ENCODE measurements at places on chromosomes 2 and 18.

- no peak for DNase-seq
Observed at GRCh38 chr2:177603181-177603580, 210.6 kb downstream of the AGPS start.

DNA sequence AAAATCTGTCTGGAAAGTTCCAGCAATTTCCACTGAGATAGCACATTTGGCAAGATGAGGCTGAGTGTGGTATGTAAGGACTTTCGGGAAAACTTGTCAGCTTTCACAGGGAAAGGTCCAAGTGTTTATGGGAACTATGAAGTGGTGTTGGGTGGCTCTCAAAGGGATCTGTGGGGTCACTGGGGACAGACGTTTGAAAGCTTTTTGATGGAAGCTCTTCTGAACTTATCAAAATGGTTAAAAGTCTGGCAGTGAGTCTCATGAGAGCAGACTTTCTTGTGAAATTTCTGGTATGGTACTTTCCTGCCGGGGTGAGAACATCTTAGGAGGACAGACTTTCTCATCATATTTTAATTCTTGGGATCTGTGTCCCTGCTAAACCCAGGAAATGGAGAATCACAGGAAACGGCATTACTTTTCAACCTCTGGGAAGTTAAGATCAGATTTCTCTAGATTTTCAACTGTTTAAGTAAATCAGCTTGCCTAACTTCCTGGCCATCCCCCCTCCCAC, 546.3 kb upstream of the ZEB2 start:
- DNase-seq, result no peak

DNA sequence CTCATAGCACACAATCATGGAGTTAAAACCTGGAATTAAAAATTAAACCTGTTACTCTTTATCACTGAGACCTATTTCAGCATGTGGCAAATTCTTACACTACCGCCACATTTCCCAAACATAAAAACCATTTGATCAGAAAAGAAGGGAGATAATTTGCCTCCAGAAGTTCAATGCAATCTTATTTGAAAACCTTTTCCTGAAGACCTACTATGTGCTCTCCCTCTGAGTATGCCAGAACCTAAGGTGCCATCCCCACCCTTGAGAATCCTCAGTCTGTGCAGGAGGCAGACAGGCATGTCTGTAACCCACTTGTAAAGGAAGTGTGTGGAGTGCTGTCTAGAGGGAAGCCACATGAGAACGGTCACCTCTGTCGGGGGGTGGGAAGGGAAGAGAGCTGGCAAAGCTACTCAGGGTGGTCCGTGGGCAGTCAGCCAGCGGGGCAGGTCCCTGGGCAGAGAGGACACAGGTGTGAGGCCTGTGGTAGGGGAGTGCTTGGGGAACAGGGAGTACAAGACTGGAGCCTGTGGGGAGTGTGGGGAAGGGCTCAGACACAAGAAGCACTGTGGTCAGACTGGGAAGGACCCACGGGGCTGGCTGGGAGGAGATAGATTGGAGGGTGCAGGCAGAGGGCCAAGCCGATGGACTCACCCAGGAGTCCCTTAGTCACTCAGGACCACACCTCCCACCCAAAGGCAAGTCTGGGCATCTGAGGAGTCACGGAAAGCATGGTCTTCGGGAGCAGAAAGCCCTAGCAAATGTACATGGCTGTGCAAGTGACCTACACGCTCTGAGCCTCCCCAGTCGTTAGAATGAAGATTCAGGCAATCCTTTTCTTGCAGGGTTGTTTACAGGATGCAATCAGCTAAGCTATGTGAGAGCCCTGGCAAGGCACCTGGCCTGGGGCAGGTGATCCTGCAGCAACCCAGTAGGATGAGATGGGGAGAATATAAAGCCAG, 22.8 kb downstream of the CRACDL start:
- DNase-seq, result no peak

- DNase-seq, result no peak
Observed at GRCh38 chr18:62834715-62835114, 119.4 kb downstream of the PHLPP1 start.

DNA sequence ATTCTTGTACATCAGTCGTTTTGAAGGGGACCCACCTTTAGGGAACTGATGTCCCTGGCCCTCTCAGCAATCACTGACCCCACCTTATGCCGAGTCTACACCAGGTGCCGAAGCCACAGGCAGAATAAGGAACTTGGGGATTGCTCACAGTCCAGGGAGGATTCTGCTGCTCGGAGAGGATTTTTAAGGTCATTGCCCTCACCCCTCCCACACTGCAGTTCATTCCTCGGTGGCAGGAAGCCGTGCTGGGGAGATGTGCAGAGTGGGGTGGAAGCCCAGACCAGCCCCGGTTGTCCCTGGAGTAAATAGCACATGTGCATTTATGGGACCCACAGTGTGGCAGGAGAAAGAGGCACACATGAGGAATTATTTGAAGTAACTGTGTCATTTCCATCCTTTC, 50.4 kb downstream of the PLB1 start:
- no peak for DNase-seq

- no peak for DNase-seq
Observed at GRCh38 chr18:24628326-24628725, 167.9 kb downstream of the HRH4 start.

DNA sequence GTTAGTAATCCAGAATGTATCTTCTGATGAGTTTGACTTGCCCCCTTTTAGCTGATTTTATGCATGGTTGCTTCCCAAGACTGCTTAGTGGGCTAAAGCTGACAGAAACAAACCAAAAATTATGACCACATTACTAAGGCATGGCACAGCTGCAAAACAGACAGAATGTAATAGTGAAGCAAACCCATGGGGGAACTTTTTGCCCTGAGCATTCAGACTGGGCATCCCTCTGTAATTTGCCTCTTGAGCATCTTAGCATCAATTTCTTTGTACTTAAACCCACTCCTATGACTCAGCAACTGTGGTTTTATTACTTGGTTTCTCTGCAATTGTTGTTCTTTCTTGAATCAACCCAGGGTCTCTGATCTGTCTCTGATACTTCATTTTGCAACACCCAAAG, 487.3 kb upstream of the DCC start:
- no peak for DNase-seq

DNA sequence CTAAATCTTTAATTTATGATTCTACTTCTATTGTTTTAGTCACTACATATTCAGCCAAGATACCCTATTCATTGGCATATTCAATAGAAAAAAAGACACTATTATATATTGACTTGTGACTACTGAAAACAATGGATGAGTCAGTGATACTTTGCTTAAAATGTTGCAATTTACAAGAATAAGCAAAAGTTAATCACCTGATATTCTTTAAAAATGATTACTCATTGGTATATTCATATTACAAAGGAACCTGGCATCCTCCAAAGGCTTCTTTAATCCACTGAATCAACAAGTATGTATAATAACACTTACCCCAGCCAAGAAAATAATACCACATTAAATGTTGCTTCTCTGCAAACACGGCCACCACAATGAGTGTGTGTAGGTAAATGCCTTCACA, 87.8 kb downstream of the CALCRL start:
- DNase-seq, result no peak

All from NCI-H1417 treated with DMSO at 0.1 percent for 48 hours (cell line).